A375 (cell line): ENCODE measurements at places on chromosomes 2 and 18. TPM values are rescaled to one million over a fixed set of nuclear protein-coding genes. Genes with fewer than 3 reads are reported as not detected.

PLB1 gene
- 0.23 and 0.58 TPM in 2 replicates for total RNA-seq

RALBP1 gene
- 30.6 TPM in 2 replicates for total RNA-seq

LIPT1 gene
- total RNA-seq, result 5.1 and 5.5 TPM in 2 replicates

COL5A2 gene
- total RNA-seq, result 101 and 104 TPM in 2 replicates

KCNK3 gene
- 0.37 and 0.60 TPM in 2 replicates for total RNA-seq

RGPD3 gene
- 0.08 TPM in 1 of 2 replicates, not detected in the other for total RNA-seq

MOGAT1 gene
- not detected in 2 replicates for total RNA-seq

GPR35 gene
- 0.16 and 0.19 TPM in 2 replicates for total RNA-seq

ARHGAP28 gene
- 0.93 and 2.9 TPM in 2 replicates for total RNA-seq

CMPK2 gene
- total RNA-seq, result 4.9 and 5.5 TPM in 2 replicates

ERFE gene
- total RNA-seq, result 11.2 and 14.8 TPM in 2 replicates

OTOF gene
- not detected in 2 replicates for total RNA-seq

MREG gene
- 2.4 and 4.3 TPM in 2 replicates for total RNA-seq

ATOH8 gene
- 7.6 and 10.0 TPM in 2 replicates for total RNA-seq

MRPL19 gene
- 48.7 and 62.4 TPM in 2 replicates for total RNA-seq

CYP26B1 gene
- 1.6 and 2.3 TPM in 2 replicates for total RNA-seq

CCDC68 gene
- total RNA-seq, result not detected in 2 replicates

CHRND gene
- not detected in 2 replicates for total RNA-seq

FECH gene
- total RNA-seq, result 49.7 and 63.0 TPM in 2 replicates

CXCR4 gene
- total RNA-seq, result not detected in 2 replicates

STON1 gene
- total RNA-seq, result 1.3 and 1.7 TPM in 2 replicates
